MV-4-11 (cell line): ENCODE measurements at places on chromosomes 2 and 18.

DNA sequence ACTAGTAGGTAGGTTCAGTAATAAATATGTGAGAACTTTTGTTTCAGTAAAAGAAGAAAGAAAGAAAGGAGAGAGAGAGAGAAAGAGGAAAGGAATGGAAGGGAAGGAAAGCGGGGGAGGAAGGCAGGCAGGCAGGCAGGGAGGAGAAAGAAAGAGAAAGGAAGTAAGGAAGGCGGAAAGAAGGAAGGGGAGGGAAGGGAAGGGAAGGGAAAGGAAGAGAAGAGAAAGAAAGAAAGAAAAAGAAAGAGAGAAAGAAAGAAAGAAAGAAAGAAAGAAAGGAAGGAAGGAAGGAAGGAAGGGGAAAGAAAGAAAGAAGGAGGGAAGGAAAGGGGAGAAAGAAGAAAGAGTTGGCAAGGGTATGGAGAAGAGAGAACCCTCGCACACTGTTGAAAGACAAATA, 67.6 kb downstream of the CD226 start:
- DNase-seq: no peak

DNA sequence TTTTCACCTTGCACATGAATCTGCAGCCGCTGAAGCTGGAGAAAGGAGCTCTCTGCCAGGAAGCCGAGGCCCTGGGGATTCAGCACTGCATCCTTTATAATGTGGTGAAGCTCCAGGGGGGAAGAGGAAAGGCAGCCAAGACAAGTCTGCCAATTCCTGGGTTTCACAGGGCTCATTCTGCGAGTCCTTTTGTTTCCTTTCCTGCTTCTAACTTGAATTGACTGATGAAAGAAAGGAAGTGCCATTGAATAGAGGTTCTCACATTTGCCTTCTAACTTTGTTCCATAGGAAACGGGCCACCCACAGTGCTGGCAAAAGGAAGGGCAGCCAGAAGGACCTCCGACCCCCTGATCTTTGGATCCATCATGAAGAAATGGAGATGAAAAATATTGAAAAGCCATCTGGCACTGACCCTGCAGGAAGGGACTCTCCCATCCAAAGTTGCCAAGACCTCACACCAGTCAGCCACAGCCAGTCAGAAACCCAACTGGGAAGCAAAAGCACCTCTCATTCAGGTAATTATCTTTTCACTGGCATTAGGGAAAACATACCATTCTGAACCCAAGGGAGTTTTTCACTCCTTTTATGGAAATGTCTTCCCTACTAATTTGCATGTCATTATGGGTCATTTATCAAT, 765.4 kb downstream of the MBD2 start:
- DNase-seq: no peak

DNA sequence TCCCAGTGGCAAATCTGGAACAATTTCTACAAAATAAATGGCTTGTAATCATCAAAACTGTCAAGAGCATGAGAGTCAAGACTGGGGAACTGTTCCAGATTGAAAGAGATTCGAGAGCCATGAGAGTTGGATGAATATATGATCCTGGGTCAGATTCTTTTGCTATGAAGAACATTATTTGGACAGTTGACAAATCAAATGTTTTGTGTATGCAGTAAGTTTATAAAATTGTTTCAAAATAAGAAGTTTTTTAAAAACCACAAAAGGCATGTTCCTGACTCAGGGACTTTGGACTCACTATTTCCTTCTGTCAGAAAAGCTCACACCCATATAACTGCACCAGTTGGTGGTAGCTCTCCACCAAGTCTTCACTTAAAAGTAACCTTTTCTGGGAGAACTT, 38.5 kb downstream of the ROCK2 start:
- DNase-seq: no peak

DNA sequence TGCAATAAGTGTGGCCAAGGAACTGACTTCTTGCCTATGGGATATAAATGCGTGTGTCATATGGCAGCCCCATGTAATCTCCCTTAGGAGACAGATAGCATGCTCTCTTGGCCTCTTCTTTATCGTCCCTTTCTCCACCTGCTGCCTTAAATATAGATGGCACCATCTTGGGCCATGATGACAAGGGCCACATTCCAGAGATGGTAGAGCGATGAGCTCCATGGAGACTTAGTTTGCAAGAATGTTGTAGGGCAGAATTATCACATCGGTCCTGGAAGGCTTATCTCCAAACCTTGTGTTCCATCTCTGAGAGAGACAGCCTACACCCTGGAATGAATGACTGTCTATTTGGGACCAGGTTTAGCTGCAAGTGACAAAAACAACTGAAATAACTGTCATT, 536.7 kb downstream of the TNS1 start:
- no peak for DNase-seq

GRCh38 chr2:215749092-215749957, 264.0 kb downstream of the MREG start:
- DNase-seq: peak; percentile 22

DNA sequence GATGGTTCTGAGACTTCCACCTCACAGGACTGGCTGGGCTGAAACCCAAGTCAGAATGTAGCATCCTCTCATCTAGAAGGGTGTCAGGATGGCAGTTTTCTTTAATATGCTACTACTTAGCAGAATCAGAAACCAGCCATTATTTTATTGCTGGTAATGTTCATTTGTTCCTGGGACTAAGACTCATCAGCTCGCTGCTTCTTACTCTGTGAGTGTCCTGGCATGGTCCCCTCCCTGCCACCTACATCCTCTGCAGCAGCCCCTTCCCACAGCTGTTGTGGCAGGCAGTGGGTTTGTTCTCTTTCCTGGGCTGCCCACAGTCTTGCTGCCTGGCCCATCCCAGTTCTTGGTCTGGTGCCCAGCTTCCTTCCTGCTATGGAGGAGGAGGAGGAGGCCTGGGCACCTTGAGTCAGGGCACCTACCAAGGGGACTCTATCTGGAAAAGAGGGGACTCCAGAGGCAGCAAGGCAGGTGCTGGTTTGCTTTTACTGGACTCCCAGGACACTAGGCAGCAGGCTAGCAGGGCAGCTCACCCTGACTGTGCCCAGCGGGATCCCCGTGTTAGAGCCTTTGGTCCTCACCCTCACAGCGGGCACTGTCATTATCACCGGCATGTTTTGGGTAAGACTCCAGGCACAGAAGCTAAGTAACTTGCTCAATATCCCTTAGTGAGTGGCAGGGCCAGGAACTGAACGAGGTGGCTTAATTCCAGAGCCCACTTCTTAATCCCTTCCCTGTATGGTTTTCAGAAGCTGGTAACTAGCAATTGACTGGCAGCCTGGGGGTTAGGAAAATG, 62.1 kb downstream of the LRRFIP1 start:
- peak; percentile 80 for DNase-seq

DNA sequence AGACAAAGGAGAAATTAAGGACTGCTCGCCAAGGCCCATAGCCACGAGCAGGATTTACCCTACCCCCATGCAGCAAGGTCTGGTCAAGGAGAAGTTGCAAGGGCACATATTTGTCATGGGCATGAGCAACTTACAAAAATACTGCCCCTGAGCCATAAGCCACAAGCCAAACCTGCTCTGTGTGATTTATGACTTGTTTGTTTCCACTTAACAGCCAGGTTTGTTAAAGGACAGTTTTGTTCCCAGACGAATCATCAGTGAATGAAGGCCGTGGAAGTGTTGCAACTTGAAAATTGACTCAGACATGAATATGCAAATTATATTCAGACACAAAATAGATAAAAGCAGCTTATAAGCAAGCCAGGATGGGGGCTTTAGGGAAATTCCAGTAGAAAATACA, 31.3 kb upstream of the EVA1A start:
- DNase-seq: no peak

DNA sequence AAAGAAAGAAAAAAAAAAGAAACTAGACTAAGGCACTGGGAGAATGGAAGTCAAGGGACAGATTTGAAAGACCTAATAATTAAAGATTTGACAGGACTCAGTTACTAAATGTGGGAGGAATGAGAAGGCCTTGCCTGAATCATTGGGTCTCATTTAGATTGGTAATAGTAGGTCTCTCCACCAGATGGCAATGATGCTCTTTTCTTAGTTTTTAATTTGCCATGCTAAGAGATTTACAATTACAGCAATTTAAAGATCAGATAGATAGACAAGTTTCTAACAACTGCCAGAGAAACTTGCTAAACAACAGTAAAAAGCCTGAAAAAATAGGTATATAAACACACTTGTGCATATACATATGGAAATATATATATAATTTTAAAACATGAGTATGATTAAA, 153.0 kb downstream of the TMEM247 start:
- DNase-seq: peak; percentile 32
